ENCODE measurements at places on chromosomes 16 and 17.

- DNase-seq, result no peak
These were observed 205.2 kb upstream of the WSCD1 start for GRCh38 chr17:5864741-5865657.

DNA sequence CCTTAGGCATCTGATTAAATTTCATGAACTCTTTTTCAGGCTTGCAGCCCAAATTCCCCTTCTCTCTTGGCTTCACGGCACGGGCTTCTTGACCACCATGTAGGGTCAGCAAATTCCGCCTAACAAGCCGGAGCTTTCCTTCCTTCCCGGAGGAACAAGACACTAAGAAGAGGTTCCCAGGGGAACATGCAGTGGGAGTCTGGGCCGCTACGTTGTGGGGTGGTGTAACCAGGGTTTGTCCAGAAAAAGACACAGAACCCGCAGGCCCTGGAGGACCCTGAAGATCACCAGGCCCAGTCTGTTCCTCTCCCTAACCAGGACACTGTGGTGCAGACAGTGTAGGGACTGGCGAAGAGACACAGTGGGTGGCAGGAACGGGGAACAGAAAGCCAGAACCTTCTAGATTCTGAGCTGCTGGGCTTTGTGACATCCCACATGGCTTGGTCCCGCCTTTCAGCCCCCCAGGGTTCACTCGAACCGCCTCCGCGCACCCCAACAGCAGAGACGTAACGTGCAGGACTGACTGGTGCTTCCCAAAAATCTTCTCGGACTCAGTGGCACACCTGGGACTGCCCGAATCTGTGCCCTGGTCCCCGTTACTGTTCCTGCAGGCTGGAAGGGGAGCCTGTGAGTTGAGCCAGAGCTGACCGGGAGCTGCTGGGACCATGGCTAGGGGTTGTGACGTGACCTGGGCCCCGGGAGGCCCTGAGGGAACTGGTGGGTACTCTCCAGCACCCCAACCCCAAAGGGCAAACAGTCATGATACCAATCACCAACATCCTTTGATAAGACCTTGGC lies 55.2 kb downstream of the TBC1D16 start:
- no peak for DNase-seq

- no peak for DNase-seq
These were observed 149.6 kb upstream of the TNRC6C start for GRCh38 chr17:77808686-77809425.

DNA sequence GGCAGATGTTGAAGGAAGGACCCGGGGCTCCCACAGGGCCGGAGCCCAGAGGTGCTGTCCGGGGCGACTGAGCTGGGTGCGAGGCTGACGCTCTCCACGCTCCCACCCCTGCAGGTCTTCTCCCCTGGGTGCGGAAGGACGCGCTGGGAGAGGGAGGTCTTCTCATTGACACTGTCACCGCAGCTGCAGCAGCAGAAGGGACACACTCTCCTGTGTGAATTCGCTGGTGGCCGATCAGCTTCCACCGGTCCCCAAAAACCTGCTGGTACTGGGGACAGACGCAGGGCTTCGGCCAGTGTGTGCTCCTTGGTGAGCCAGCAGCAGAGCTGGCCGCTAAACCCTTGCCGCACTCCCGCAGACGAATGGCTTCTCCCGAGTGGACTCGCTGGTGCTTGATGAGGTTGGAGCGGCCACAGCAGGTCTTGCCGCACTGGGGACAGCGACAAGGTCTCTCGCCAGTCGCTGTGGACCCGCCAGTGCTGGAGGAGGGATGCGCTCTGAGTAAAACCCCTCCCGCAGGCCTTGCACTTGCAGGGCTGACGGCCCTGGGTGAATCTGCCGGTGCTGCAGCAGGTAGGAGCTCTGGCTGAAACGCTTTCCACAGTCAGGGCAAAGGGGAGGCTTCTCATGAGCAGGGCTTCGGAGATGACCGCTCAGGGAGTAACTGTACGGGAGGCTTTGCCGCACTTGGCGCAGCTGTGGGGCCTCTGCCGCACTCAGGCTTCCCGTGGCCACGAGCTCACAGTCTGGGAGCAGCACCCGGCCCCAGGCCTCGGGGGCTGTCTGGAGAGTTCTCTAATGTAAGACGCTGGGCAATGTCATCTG lies 6.2 kb downstream of the ZNF843 start:
- DNase-seq, result no peak

All from left kidney (tissue), 8 donors.